ENCODE measurements at places on chromosomes 16 and 17.

DNA sequence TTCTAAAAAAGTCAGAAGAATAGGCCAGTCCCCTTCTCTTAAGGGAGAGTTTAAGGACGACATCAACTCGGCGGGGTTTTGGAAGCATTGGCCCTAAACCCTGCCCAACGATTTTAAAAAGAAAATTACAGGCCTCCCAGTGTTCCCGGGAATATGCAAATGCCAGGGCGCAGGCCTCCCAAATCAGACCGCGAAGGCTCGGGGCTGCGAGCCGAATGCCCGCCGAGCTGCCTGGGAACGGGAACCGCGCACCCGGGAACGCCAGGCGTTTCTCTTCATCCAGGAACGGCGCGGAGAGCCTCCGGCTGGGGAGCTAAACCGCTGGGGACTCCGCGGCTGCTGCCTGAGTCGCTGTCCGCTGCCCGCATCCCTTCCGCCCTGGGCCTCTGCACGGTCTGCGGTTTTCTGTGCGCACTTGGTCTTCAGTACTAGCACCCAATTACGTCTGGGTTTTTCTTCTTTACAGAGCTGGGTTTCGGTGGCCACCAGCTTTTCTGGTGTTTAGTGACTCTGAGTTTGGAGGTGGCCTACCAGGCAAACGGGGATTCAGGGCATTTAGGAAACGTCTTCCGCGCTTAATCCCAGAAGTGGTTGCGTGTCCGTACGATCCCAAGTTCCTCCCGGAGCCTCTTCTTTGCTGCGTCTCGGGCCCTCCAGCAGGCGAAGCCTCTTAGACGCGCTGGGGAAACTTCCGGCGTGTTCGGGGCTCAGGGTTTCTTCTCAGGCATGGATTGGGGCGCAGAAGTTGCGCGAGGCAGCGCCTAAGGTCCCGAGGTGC is 5.7 kb downstream of the IRX5 start:
- peak overlapping the region; percentile 83 for H3K27ac ChIP-seq
- no peaks in the 10 kb centered on the region for H3K27me3 ChIP-seq
- H3K36me3 ChIP-seq, result no peaks in the 10 kb centered on the region
- peaks cover 13% of the 10 kb centered on the region for H3K4me1 ChIP-seq

GRCh38 chr17:8935191-8935590 is 30.3 kb downstream of the PIK3R5 start:
- DNase-seq, result no peak
- H3K27ac ChIP-seq, result no peak overlapping the region
- H3K4me3 ChIP-seq, result no peak overlapping the region
- no peaks in the 10 kb centered on the region for H3K27me3 ChIP-seq
- H3K36me3 ChIP-seq, result no peaks in the 10 kb centered on the region

DNA sequence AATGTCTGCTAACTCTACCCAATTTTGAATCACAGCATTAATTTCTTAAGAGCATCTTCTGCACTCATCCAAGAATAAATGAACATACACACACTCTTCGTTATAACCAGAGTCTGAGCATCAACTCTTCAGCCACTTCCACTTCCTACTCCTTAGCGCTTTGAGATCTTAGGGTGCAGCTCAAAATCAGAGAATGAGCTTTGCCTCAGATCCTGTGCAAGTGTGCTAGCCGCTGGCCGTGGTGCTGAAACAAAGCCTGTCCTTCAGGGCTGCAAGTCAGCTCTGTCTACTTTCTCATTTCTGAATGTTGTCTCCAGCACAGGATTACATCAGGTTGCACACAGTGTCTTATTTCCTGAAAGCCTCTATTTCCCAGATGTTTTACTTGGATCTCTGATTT is 165.4 kb downstream of the AIPL1 start:
- DNase-seq, result no peak
- no peaks in the 10 kb centered on the region for H3K4me1 ChIP-seq
- no peak overlapping the region for H3K4me3 ChIP-seq
- no peaks in the 10 kb centered on the region for H3K36me3 ChIP-seq

- no peak for DNase-seq
- H3K36me3 ChIP-seq, result no peaks in the 10 kb centered on the region
- no peak overlapping the region for H3K4me3 ChIP-seq
- no peaks in the 10 kb centered on the region for H3K27me3 ChIP-seq
- no peak overlapping the region for H3K27ac ChIP-seq
- H3K4me1 ChIP-seq, result no peaks in the 10 kb centered on the region
These were observed 65.0 kb downstream of the TBX4 start for GRCh38 chr17:61517265-61517664.

DNA sequence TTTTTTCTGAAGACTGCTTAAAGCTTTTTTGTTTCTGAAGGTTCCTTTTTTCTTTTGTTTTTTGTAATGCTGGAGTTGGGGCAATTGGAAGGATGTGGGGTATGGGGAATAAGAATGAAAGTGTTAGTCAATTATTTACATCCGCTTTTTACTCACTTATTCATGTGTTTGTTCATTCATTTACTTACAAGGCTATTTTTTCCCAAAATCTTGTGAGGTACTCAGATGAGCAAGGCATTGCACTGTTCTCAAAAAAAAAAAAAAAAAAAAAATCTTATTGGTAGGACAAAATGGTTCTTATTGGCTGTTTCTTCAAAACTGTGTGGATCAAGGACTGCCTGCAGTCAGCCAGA is 55.7 kb downstream of the PLD6 start:
- no peak for DNase-seq
- peaks cover 51% of the 10 kb centered on the region for H3K36me3 ChIP-seq
- H3K4me1 ChIP-seq, result peaks cover 43% of the 10 kb centered on the region
- no peaks in the 10 kb centered on the region for H3K27me3 ChIP-seq
- no peak overlapping the region for H3K4me3 ChIP-seq
- peak overlapping the region; percentile 33 for H3K27ac ChIP-seq

DNA sequence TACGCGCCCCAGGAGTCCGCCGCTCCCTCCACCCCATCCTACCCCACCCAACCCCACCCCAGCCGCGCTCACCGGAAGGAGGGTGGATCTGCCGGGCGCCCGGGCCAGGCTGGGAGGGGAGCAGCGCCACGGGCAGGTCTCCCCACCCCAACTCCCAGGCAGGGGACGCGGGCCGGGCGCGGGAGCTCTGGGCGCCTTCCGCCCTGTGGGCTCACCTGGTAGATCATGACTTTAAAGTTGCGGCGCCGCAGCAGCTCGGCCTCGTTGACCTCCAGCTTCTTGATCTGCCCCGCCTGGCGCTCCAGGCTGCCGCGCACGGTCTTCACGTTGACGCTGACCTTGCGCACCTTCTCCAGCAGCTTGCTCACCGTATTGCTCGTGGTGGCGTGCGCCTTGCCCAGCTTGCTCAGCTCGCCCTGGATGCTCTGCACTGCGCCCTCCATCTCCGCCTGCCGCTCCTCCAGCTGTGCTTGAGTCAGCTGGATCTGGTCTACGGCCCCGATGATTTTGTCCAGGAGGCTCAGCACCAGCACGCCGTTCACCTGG is 571 bp downstream of the CAVIN1 start:
- peak overlapping the region; percentile 80 for H3K27ac ChIP-seq
- H3K4me3 ChIP-seq, result peak overlapping the region; percentile 92
- no peaks in the 10 kb centered on the region for H3K36me3 ChIP-seq

DNA sequence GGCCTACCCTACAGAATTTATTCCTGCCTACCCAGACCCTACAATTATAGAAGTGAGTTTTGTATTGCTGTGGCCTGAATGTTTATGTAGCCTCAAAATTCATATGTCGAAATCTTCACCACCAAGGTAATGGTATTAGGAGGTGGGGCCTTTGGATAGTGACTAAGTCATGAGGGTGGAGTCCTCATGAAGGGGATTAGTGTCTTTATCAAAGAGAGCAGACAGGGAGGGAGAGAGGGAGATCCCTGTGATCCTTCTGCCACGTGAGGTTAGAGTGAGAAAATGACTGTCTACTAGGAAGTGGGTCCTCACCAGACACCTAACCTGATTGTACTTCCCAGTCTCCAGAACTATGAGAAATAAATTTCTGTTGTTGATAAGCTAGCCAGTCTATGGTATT is 981 bp upstream of the DUXB start:
- no peaks in the 10 kb centered on the region for H3K36me3 ChIP-seq
- H3K4me3 ChIP-seq, result no peak overlapping the region
- DNase-seq, result no peak
- no peak overlapping the region for H3K27ac ChIP-seq
- no peaks in the 10 kb centered on the region for H3K4me1 ChIP-seq

DNA sequence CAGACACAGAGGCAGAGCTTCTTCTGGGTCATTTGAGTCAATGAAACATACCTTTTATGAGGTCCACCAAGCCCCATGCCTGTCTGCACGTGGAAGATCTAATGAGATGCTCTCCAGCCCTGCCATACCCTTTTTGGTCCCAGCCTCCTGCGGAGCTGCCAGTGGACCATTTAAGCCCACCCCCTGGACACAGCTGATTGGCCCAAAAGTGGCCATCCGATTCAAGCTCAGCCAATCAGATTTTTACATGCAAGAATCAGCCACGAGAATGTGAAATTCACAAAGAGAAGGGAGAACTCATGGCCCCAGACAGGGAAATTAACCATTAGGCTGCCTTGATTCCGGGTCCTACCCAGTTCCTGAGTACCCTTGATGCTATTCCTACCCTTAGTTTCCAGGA is 231.0 kb upstream of the EEF2KMT start:
- no peak overlapping the region for H3K27ac ChIP-seq
- no peaks in the 10 kb centered on the region for H3K36me3 ChIP-seq
- DNase-seq, result no peak
- no peak overlapping the region for H3K4me3 ChIP-seq
- no peaks in the 10 kb centered on the region for H3K4me1 ChIP-seq

GRCh38 chr17:34645594-34645993 is 66.2 kb downstream of the TMEM132E start:
- DNase-seq, result no peak
- H3K36me3 ChIP-seq, result no peaks in the 10 kb centered on the region
- H3K27me3 ChIP-seq, result peaks cover 2% of the 10 kb centered on the region
- H3K27ac ChIP-seq, result no peak overlapping the region
- H3K4me1 ChIP-seq, result no peaks in the 10 kb centered on the region

GRCh38 chr16:67236563-67237395 is 9.8 kb downstream of the TMEM208 start:
- peak overlapping the region; percentile 47 for H3K4me3 ChIP-seq
- DNase-seq, result no peak
- peaks cover 29% of the 10 kb centered on the region for H3K36me3 ChIP-seq
- H3K27me3 ChIP-seq, result no peaks in the 10 kb centered on the region
- peak overlapping the region; percentile 70 for H3K27ac ChIP-seq

DNA sequence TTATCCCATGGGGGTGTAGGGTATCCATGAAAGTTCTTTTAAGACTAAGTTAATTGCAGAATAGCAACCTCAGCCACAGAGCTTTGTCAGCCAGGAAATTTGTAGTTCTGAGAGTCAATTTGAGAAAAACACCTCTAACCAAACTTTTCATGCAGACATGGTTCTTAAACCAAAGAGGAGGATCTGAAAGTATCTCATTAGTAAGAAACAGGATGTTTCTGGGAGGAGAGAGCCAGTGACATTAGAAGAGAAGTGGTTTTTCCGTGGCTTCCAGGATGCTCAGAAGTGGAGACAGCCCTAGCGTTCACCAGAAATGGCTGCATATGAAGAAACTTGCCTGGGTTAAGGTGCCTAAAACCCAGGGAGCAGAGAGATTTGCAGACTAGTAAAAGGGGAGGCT is 7.9 kb downstream of the GNAO1 start:
- H3K27me3 ChIP-seq, result peaks cover 17% of the 10 kb centered on the region
- no peak for DNase-seq
- H3K4me3 ChIP-seq, result no peak overlapping the region
- no peaks in the 10 kb centered on the region for H3K36me3 ChIP-seq
- H3K27ac ChIP-seq, result no peak overlapping the region
- peaks cover 5% of the 10 kb centered on the region for H3K4me1 ChIP-seq

DNA sequence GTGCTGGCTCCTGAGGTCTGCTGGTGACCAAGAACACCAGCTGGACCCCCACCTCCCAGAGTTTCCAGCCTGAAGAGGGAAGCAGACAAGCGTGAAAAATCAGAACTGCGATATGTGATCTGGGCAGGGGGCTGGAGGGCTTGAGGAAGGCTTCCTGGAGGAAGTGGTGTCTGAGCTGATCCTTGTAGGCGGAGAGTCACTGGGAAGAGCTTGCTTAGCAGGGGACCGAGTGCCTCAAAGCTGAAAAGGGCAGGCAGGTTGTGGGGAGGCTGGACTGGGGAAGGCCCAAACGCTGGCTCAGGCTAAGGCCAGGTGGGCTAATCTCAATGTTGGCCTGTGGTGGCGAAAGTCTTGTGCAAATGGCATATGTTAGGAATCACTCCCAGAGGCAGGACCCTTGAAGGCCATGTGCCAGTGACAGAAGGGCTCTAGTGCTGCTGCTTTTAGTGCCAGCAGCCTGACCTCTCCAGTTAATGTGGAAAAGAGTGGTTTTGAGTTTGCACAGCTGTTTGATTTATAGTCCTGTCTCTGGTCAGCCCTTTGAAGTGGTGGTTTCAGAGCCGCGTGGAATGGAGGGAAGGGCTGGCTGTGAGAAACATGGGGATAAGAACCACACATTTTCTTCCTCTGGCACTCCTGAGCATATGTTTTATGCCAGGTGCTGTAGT is 85.3 kb upstream of the LGALS9 start:
- no peaks in the 10 kb centered on the region for H3K36me3 ChIP-seq
- DNase-seq, result no peak
- H3K27ac ChIP-seq, result no peak overlapping the region
- no peak overlapping the region for H3K4me3 ChIP-seq
- H3K4me1 ChIP-seq, result peaks cover 5% of the 10 kb centered on the region

DNA sequence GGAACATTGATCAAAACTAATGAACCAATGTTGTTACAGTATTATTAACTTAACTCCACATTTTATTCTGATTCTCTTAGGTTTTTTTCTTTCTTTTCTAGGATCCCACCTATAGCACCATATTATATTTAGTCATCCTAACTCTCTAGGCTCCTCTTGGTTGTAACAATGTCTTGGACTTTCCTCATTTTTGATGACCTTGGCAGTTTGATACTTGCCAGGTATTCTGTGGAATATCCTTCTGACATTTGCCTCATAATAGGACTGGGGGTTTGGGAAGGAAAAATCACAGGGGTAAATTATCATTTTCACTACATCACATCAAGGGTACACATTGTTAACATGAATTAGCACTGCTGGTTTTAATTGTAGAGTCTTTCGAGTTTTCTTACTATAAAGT is 851.6 kb upstream of the SOX9 start:
- no peak for DNase-seq
- H3K27me3 ChIP-seq, result no peaks in the 10 kb centered on the region
- no peaks in the 10 kb centered on the region for H3K36me3 ChIP-seq
- no peak overlapping the region for H3K27ac ChIP-seq
- no peak overlapping the region for H3K4me3 ChIP-seq

- no peaks in the 10 kb centered on the region for H3K27me3 ChIP-seq
- H3K4me1 ChIP-seq, result peaks cover 7% of the 10 kb centered on the region
- no peak overlapping the region for H3K4me3 ChIP-seq
- H3K27ac ChIP-seq, result no peak overlapping the region
These were observed 2.4 kb downstream of the POLR3K start for GRCh38 chr16:50769-51591.

GRCh38 chr17:7084088-7084487 is 4.0 kb upstream of the CLEC10A start:
- DNase-seq, result no peak
- no peaks in the 10 kb centered on the region for H3K36me3 ChIP-seq
- no peak overlapping the region for H3K4me3 ChIP-seq
- H3K4me1 ChIP-seq, result peaks cover 10% of the 10 kb centered on the region

All from keratinocyte (primary cell).